ENCODE measurements at places on chromosomes 5 and 9. TPM values are rescaled to one million over a fixed set of nuclear protein-coding genes. Genes with fewer than 3 reads are reported as not detected.

DNA sequence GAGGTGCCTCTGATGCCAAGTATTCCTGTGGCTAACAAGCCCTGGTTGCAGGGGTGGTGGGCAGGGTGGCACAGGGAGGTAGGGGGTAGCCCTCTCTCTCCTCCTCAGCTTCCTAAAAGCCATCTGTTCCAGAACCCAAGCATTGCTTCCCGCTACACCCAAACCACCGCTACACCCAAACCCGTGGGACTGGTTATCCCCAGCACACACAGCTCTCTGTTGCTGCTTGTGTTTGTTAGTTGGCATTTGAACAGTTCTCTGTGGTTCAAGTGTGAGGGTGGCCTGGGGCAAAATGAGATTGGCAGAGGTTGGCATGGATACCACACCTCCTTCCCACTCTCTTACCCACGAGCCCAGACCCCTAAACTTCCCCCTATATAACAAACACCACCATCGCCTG, 40.4 kb downstream of the SPARC start:
- no peak overlapping the region for H3K4me3 ChIP-seq
- H3K4me1 ChIP-seq = no peaks in the 10 kb centered on the region
- H3K36me3 ChIP-seq = no peaks in the 10 kb centered on the region
- H3K27ac ChIP-seq = no peak overlapping the region

GRCh38 chr9:94002316-94003140, 47.4 kb upstream of the BARX1 start:
- no peaks in the 10 kb centered on the region for H3K27me3 ChIP-seq
- no peaks in the 10 kb centered on the region for H3K36me3 ChIP-seq
- no peaks in the 10 kb centered on the region for H3K4me1 ChIP-seq
- H3K4me3 ChIP-seq = no peak overlapping the region
- H3K27ac ChIP-seq = no peak overlapping the region

- H3K36me3 ChIP-seq = no peaks in the 10 kb centered on the region
- H3K4me1 ChIP-seq = peaks cover 51% of the 10 kb centered on the region
These were observed 179.6 kb upstream of the PITX1 start for GRCh38 chr5:135213466-135214239.

DNA sequence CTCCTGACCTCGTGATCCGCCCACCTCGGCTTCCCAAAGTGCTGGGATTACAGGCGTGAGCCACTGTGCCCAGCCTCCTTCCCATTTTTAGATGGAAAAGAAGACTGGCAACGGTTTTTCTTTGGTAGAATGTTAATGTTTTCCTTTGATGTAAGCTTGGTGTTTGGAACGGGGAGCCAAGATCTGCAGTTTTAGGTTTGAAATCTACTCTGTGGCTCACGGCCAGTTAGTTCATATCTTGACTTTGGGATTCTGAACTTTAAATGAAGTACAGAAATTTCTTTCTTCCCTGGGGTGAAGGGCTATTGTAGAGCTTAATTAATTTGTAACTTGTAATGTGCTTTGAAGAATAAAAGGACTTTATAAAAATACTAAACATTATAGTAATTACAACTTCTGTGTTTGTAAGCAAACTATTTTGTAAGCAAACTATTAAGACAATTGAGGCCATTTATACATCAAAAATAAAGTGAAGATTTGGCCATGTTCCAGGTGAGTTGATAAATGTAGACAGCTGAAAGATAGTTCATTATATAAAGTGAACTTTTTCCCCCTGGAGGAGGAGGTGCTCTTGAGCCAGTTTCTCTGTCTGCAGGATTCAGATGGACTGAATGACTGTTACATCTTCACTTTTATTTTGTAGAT, 117.1 kb upstream of the TUT7 start:
- H3K27me3 ChIP-seq = no peaks in the 10 kb centered on the region
- H3K4me3 ChIP-seq = no peak overlapping the region
- H3K27ac ChIP-seq = no peak overlapping the region
- DNase-seq = no peak
- no peaks in the 10 kb centered on the region for H3K4me1 ChIP-seq
- no peaks in the 10 kb centered on the region for H3K36me3 ChIP-seq

- no peak overlapping the region for H3K27ac ChIP-seq
- DNase-seq = no peak
- peaks cover 10% of the 10 kb centered on the region for H3K4me1 ChIP-seq
- H3K27me3 ChIP-seq = no peaks in the 10 kb centered on the region
- no peaks in the 10 kb centered on the region for H3K36me3 ChIP-seq
These were observed 333.5 kb upstream of the ACTBL2 start for GRCh38 chr5:57816108-57816507.

DNA sequence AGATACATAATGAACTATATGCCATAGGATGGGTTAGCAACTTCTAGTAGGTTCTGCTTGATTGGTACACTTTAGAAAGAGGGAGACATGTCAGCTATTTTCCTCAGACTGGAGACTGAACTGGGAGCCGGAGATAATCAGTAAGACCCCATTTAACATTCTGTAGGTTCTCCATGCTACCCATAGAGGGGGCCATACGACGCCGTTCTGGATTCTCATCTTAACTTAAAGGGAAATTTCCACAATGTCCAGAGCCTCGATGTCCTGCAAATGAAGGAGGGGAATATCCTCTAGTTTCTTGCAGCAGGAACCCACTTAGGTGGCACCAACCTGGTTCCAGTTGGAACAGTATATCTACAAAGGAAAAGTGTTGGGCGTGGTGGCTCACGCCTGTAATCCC, 22.3 kb upstream of the NPM1 start:
- no peak overlapping the region for H3K27ac ChIP-seq
- H3K4me1 ChIP-seq = no peaks in the 10 kb centered on the region
- H3K36me3 ChIP-seq = no peaks in the 10 kb centered on the region

DNA sequence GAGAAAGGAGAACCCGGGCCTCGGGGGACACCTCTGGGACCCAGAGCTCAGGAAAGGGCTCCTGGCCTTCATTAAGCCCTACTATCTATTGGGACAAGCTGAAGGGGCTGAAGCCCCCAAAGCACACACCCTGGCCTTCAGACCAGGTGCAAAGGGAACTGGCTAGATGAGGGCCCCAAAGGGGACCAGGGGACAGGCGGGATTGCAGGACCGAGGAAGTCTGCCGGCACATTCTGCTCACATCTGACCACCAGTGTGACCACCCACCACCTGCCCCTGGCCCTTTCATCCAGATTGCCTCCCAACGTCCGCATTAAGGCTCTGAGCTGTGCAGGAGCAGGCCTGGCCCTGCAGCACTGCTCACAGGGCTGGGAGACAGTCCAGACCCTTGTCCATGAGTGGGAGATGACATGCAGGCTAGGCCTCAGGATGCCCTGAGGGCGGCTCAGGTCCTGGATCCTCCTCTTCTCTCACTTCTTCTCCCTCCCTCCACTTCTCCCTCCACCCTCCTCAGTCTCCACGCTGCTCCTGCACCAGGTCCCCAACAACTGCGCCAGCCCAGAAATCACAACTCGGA, 19.2 kb downstream of the PSD2 start:
- no peak for DNase-seq
- no peaks in the 10 kb centered on the region for H3K4me1 ChIP-seq
- no peak overlapping the region for H3K4me3 ChIP-seq
- no peaks in the 10 kb centered on the region for H3K36me3 ChIP-seq
- no peaks in the 10 kb centered on the region for H3K27me3 ChIP-seq
- H3K27ac ChIP-seq = no peak overlapping the region

DNA sequence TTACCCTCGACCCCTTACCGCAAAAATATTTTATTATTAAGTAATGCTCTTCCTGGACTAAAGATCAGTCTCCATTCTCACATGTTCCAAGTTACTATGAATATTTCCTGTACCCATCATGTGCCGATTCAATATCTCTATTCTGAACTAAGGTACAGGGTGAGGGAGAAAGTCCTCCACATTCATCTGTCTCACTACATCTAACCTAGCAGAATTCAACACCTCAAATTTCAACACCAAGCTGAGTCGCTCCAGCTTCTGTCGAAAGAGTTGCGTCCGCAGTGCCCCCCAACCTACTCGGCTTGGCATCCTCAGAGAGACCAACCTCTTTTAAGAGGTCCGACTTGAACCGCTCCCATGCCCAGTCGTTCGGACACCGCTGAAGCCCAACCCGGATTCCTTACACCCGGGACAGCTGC, 1.0 kb downstream of the CERT1 start:
- DNase-seq = no peak
- no peaks in the 10 kb centered on the region for H3K36me3 ChIP-seq
- H3K4me3 ChIP-seq = peak overlapping the region; percentile 90

DNA sequence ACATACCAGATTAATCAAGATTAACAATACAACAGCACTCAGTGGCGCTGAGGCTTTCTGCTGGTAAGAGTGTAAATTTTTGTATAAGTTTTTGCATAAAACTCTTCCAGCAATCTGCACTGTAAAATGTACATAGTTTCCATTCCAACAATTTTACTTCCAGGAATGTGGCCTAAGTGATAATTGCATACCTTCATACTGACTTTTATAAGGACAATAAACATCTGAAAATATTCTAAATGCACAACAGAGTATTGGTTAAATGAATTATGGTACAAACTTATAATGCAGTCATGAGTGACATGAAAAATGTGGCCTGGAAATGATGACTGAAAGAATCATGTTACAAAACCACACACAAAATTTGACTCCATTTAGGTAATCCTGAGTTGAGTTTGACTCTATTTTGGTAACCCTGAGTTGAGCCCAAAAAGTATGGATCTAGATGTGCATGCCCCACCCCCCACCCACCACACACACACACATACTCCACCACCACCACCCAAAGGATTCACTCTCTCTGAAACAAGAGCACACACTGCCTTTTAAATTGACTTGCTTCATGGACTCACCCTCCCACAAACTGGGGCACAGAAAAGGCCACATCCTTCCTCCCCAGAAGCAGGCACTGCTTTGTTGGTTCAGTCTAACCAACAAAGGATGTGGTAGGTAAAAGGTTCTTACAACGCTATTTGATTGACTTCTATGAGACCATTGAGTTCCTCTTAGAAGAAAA, 137.6 kb downstream of the SUSD1 start:
- H3K27ac ChIP-seq = no peak overlapping the region
- peaks cover 7% of the 10 kb centered on the region for H3K4me1 ChIP-seq
- DNase-seq = no peak

DNA sequence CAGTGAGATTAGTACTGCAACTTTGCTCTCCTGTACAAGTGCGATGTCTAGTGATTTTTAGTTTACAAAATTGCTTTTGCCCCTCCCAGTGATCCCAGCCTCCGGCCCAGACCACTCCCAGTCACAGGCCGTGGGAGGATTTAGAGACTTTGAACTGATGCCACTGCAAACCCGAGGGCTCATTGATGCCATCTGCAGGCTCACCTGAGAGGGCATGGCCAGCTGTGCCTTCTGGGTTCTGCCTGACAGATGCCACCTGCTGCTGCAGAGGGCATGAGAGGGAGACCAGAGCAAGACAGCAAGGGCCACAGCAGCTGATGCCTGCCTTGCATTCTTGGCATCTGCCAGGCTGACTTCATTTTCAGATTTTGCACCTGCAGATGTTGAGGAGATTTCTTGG, 593.8 kb downstream of the CDK5RAP2 start:
- DNase-seq = no peak
- H3K27ac ChIP-seq = no peak overlapping the region
- no peaks in the 10 kb centered on the region for H3K36me3 ChIP-seq
- no peak overlapping the region for H3K4me3 ChIP-seq
- no peaks in the 10 kb centered on the region for H3K4me1 ChIP-seq

- peak overlapping the region; percentile 23 for H3K27ac ChIP-seq
- no peaks in the 10 kb centered on the region for H3K27me3 ChIP-seq
- H3K4me1 ChIP-seq = peaks cover 6% of the 10 kb centered on the region
These were observed 35.6 kb downstream of the TNFSF8 start for GRCh38 chr9:114894609-114895433.

DNA sequence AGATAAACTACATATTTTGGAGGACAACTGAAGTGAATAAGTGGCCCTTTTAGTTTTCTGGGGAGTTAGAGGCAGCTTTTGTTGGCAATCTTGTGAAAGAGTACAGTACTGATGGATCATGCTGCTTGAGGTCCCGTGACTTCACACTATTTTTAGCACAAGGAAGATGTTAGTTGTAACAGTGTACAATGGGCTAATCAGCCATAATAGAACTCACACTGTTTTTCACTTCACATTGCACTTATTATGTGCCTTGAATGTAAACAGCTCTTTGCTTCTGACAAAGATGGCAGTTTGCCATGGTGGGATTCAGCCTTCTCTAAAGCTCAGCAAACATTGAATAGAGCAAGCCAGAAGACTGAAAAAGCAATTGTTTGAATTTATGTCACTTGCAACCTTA, 176.7 kb upstream of the ZNF608 start:
- H3K36me3 ChIP-seq = no peaks in the 10 kb centered on the region
- H3K4me3 ChIP-seq = no peak overlapping the region
- DNase-seq = no peak
- peaks cover 7% of the 10 kb centered on the region for H3K4me1 ChIP-seq

The ANKRD31 gene
- 0.14 TPM for total RNA-seq

The SAXO1 gene
- total RNA-seq = 1.8 TPM

The SPINK4 gene
- not detected for total RNA-seq

Data from thoracic aorta (tissue), 2 donors.